ENCODE measurements at places on chromosomes 1 and 21.

- no peak for DNase-seq
Observed at GRCh38 chr1:172777767-172778166, 118.9 kb downstream of the FASLG start.

GRCh38 chr1:30968220-30968971 lies 59.8 kb upstream of the SDC3 start:
- DNase-seq = no peak

DNA sequence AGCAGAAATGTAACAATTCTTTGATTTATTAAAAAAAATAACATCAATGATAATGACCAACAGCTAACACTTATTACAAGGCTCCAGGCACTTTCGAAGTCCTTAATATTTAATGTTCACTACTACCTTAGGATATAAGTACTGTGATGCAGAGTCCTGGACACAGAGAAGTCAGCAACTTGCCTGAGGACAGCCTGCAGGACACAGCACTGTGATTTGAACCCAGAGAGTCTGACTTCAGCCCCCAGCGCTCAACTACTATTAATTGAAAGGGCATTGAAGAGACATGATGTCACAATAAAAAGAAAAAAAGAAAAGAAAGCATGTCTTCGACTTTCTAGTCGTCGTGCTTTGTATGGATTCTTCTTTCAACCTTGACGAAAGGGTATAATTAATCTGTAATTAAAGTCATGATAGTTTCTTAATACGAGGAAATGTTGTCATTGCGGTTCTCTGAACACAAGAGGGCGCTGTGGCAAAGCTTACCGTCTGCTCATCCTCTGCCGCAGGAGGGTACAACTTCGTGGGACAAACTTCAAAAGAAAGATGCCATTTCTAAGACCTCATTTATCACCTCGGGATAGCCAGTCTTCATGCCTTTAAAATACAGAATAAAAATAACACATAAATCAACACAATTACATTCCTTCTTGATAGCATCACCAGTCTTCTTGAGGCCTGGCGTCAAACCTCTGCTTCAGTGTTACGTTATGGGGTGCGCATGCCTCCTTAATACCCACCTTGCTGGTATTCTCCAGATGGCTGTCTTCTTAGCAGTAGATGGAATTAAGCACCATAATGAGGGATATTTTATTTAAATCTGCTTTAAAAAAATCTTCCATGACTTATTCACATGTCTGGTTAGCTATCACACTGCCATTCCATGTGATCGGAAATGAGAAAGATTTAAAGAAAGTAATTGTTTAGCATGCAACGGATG lies 240.1 kb downstream of the DISC1 start:
- peak; percentile 38 for DNase-seq

GRCh38 chr1:213275293-213275692 lies 224.3 kb downstream of the RPS6KC1 start:
- DNase-seq = no peak

GRCh38 chr1:153505576-153505975 lies 30.2 kb downstream of the S100A6 start:
- DNase-seq = no peak

- no peak for DNase-seq
Observed at GRCh38 chr1:29984862-29985605, 738.4 kb downstream of the MATN1 start.

DNA sequence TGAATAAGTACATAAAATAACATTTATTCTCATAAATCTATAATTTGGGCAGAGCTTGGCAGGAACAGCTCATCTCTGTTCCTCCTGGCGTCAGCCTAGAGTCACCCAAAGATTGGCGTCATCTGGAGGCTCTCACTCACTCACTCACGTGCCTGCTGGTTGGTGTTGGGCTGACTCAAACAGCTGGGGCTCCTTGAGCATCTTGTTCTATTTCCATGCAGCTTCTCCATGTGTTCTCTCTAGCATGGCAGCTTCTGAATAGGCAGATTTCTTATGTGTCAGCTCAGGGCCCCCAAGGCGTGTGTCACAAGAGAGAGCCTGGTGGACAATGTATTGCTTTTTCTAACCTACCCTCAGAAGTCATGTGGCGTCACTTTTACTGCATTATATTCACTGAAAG lies 70.6 kb upstream of the RAB3GAP2 start:
- DNase-seq = no peak

GRCh38 chr21:37742532-37742931 lies 173.7 kb downstream of the KCNJ6 start:
- no peak for DNase-seq

DNA sequence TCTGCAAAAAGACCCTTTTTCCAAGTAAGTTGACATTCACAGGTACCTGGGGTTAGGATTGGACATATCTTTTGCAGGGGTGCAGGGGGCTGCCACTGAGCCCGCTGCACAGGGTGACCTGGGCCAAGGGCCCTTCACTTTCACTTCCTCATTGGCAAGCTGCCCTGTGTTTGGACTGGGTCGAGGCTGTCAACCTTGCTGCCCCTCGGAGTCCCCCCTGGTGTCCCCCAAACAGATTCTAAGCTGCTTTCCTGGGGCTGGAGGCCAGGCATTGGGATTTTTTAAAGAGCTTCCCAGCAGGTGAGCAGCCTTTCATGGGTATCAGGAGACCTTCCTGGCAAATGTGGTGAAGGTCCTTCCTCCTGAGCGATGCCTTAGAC lies 7.9 kb upstream of the UMODL1 start:
- DNase-seq = no peak

- no peak for DNase-seq
Observed at GRCh38 chr1:8213136-8213535, 104.8 kb upstream of the SLC45A1 start.

GRCh38 chr1:154975409-154976059 lies 1.1 kb downstream of the CKS1B start:
- DNase-seq = no peak

DNA sequence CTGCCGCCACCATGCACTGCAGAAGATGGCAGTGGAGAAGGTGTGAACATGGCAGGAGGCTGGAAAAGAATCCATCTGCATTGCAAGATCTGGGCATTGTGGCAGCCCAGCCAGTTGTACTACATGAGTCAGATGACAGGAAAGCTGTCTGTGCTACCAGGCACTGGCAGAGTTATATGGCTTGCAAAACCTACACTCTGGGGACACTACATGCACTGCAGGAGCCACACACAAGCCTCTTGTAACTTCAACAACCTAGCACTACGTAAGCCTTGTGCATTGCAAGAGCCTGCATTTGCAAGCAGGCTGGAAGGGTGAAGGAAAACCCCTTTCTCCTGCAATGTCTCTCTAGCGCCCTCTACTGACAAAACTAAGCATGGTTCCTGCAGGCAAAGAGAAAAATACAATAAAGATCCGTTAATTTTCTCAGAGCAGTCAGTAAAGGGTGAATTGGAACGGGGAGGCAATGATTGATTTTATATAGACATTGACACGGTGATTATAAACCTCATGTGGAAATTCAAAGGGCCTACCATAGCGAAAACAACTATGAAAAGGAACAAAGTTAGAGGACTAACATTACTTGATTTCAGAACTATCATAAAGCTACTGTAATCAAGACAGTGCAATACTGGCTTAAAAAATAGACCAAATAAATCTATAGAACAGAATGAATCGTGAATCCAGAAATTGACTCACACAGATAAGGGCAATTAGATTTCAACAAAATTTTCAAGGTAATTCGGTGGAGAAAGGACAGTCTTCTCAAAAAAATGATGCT lies 26.2 kb upstream of the DYNLT5 start:
- DNase-seq = peak; percentile 55

GRCh38 chr1:204327359-204327758 lies 32.4 kb downstream of the PLEKHA6 start:
- DNase-seq = no peak

GRCh38 chr1:247273013-247273412 lies 17.1 kb downstream of the VN1R5 start:
- no peak for DNase-seq

DNA sequence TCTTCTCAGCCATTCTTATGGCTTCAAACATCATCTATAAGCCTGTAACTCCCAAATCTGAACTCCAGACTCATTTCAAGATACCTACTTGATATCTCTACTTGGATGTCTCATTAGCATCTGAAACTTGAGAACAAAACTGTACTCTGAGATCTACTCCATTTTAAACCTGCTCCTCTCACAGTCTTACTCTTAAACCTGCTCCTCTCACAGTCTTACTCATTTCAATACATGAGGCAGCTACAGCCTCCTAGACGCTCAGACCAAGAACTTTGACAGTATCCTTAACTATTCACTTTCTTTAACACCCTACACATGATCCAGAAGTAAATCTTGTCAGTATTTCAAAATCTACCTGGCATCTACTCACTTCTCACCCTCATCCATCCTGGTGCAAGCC lies 54.3 kb downstream of the NBPF6 start:
- DNase-seq = no peak

- no peak for DNase-seq
Observed at GRCh38 chr1:230516889-230517288, 90.8 kb upstream of the PGBD5 start.

DNA sequence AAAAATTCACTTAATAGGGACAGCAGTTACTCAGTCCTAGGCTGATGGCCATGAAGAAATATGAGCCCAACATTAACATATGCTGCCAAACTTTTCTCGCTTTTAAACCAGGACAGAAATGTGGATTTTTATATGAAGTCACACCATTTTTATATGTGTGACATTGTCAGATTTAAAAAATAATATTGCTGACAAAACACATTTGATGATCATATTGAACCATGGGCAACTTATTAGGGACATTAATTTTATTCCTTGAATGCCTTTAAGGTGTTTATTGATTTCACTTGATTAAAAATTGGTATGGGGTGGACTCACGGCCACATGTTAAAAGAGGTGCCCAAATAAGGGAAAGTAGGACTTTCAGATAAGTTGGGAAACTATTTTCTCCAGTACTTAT lies 58.6 kb downstream of the RPRD2 start:
- DNase-seq = no peak

DNA sequence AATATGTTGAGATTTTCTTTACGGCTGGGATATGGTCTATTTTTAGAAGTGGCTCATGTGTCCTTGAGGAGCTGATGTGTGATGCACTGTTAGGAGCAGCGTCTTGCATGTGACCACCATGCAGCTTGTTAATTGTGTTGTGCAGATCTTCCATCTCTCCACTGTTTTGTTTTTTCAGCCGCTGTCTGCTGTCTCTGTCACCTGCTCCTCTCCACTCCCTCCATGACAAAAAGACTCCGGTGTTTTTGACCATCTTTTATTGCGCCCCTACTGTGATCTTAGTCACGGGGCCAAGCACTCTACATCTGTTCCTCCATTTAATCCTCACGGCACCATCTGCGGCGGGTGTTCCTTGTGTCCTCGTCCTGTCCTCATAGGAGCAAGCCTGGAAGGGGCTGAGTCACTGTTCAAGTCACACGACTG lies 51.8 kb downstream of the ADARB1 start:
- no peak for DNase-seq
